ENCODE measurements at places on chromosomes 1 and 21.

- peak; percentile 86 for DNase-seq
These were observed 65.2 kb upstream of the TARBP1 start for GRCh38 chr1:234544087-234544579.

DNA sequence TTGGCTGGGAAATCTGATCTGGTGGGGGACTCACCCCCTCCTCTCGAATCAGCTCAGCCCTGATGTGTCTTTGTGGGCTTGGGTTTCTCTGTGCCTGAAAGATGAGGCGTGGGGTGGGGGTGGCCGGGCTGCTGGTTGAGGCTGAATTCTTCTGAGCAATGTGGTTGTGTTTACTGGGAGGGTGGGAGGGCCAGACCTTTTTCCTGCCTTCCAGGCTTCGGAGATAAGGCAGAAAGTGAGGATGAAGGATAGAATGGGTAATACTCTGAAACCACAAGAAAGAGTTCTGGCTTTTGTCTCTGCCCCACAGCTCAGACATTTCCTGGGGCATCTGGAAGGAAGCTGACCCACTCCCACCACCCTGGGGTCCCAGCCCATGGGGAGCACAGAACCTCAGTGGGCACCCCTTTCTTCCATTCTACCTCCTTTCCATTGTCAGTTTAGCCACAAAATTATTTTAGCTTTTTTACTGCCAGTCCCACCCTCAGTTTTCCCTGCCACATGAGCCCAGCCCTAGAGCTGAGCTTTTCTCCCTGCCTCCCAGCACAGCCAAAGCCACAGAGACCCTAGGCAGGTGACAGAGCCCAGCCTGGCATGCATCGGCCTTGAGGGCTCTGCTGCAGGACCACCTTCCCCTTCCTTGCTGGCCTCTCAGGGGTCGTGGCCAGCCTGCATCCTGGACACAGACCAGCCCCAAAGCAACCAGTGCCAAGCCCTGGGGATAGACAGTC is 11.2 kb downstream of the ALX3 start:
- no peak for DNase-seq

DNA sequence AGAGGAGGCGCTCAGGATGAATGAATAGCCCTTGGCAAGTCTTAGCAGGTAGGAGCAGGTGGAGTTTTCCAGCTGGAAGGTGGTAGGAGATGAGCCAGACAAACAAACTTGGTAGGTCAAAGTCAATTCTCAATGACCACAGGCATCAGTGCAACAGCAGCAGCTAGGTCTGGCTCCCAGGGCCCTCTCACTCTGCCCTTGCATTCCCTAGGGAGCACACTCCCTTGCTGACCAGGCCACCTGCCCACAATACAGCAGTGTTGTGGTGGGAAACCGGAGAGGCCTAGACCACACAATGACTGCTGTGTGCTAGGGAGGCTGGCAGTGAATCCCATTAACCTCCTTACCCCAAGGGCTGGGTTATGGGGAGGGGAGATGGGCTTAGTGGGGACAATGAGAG is 13.0 kb upstream of the PAQR6 start:
- peak; percentile 34 for DNase-seq

DNA sequence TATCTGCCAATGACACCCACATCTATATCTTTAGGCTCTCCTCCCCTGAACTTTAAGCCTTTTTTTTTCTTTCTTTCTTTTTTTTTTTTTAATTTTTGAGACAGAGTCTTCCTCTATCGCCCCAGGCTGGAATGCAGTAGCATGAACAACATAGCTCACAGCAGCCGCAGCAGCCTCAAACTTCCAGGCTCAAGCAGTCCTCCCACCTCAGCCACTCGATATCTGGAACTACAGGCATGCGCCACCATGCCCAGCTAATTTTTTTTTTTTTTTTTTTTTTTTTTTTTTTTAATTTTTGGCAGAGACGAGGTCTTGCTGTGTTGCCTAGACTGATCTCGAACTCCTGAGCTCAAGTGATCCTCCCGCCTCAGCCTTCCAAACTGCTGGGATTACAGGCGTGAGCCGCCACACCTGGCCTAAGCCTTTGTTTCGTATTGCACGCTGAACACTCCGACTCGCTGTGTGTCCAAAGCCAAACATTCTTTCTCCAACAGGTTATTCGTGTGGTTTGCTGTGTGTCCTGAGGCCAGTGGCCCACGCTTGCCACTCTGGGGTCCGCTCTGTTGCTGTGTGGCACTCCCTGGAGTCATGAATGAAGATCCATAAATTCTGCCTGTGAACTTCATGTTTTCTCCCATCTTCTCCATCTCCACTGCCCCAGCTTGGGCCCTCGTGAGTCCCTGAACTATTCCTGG is 119.4 kb downstream of the CAMTA1 start:
- DNase-seq = no peak

DNA sequence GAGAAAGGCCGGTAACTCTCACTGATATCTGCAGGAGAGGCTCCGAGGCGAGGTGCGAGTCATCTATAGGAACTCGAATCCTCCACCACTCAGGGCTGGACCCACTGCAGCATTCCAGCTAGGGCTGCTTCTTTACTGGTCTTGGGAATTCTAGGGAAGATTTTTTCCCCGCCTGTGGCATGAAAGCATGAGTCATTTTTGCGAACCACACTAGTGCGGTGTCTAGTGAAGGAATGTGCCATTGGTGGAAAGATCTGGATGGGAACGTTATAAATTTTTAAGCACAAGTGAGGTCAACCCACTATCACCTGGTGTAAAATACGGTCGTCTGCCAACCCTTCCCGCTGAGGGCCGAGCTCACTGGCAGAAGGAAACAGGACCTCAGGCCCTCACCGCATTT is 49.7 kb downstream of the SYF2 start:
- peak; percentile 90 for DNase-seq

DNA sequence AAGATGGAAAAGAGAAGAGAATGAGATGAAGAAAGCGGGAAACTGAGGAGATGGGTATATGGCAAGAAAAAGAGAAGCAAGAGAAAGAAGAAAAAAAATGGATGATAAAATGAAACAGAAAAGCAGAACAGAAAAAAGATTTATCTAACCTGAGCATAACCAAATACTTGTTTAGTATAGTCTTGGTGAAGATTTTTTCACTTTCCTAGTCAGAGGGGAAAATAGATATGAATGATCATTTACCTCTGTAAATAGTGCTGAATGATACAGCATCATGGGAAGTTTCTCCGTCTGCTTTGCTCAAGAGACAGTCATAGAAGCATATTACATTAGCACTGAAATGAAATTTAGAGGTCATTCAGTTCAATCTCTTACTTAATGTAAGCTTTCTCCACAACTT is 36.1 kb upstream of the PLPPR4 start:
- DNase-seq = no peak

DNA sequence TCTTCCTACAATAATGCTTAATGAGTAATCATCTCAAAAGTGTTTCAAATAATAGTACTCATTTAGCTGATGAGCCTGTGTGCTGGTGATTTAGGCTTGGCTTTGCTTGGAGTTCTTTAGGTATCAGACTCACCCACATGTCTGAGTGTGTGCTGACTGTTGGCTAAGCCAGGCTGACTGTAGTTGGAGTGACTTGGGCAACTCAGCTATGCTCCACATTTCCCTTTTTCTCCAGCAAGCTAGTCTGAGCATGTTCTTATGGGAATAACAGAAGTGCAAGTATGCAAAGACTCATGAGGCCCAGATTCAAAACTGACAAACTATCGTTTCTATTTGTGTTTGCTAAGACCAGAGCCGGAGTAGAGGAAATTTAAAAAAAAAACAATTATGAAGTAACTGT is 99.0 kb upstream of the ADGRL4 start:
- no peak for DNase-seq

DNA sequence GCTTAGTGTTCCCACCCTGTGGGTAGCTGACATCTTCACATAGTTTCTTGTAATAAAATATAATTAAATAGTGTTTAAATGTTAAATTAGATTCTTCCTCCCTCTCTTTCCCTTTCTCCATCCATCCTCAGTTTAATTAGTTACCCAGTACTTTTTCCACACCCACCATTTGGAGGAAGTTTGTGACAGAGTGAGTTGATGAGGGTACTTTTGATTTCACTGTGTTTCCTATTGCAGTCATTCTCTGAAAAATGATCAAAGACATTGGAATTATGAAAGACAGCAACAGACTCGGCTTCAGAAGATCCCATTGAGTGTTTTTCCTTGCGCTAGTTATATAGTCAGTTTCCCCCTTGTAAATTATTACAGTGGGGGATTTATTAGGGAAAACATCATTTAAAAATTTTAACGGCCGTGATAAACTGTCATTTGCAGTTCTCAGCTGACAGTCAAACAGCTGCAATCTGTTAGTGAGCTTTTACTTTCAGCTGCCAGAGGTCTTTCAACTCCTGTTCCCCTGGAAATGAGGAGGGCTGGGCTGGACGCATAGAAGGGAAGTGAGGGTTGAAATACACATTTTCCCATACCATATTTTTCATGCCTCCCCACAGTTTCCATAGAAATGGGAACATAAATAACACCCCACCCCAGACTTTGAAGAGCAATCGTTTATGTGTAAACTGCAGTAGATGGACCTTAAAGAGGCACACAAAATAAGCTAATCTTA is 61.3 kb upstream of the CACYBP start:
- DNase-seq = no peak

- DNase-seq = peak; percentile 75
These were observed 72.9 kb downstream of the IVNS1ABP start for GRCh38 chr1:185244015-185244747.

DNA sequence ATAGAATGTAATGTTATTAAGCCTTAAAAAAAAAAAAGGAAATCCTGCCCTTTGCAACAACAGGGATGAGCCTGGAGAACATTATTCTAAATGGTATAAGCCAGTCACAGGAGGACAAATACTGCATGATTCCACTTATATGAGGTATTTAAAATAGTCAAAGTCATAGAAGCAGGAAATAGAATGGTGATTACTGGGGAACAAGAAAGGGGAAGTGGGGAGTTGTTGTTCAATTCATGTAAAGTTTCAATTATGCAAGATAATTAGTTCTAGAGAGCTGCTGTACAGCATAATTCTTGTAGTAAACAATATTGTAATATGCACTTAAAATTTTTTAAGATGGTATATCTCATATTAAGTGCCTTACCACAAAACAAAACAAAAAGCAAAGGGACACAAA is 13.2 kb downstream of the FCER1A start:
- DNase-seq = no peak

- DNase-seq = peak; percentile 82
These were observed 178.8 kb downstream of the NR5A2 start for GRCh38 chr1:200206340-200206739.

GRCh38 chr1:154406572-154406879 is 1.4 kb downstream of the IL6R start:
- no peak for DNase-seq

- DNase-seq = peak; percentile 71
These were observed 297.8 kb downstream of the BRINP3 start for GRCh38 chr1:190179817-190180216.

DNA sequence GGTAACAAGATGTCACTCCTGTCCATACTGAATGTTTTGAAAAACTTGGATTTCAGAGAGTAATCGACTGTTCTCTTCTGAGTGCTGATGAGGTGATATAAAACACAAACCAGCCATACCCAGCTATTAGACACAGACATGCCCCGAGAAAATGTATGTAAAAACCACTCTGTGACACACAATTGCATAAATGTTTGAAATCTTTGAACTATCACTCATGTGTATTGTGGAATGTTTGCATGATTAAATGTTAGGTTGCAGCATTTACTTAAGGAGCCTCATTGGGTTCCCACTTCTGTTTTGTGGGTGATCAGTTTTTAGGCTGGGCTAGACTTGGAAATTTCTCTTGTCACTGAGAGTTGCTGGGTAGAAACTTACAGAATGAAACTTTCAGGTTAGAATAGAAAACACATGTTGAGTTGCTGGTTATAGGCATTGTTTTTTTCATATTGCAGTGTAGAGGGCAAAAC is 270.4 kb upstream of the B3GALT2 start:
- no peak for DNase-seq

- no peak for DNase-seq
These were observed 139.0 kb downstream of the SDCCAG8 start for GRCh38 chr1:243394601-243395464.

GRCh38 chr1:26317612-26318337 is at the start of gene CD52:
Gene CD52, plus strand, starts transcription at chr1:26317958. Its CDS starts 60 bp downstream, at chr1:26318018.
- no peak for DNase-seq

DNA sequence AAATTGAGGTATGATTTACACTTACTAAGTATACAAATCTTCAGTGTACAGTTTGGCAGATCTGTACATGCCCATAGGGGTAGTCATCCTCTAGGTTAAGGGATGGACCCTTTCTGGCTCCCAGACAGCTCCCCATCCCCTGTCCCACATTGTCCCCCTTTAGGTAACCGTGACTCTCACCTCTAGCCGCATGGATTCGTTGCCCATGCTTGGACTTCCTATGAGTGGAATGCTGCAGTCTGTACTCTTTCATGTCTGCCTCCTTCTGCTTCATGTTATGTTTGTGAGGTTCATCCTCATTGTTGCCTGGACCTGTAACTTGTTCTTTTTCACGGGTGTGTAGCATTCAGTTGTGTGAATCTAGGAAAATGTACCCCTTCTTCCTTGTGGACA is 20.3 kb downstream of the SLC37A1 start:
- DNase-seq = no peak

GRCh38 chr1:60145771-60146170 is 72.2 kb upstream of the C1orf87 start:
- DNase-seq = no peak

DNA sequence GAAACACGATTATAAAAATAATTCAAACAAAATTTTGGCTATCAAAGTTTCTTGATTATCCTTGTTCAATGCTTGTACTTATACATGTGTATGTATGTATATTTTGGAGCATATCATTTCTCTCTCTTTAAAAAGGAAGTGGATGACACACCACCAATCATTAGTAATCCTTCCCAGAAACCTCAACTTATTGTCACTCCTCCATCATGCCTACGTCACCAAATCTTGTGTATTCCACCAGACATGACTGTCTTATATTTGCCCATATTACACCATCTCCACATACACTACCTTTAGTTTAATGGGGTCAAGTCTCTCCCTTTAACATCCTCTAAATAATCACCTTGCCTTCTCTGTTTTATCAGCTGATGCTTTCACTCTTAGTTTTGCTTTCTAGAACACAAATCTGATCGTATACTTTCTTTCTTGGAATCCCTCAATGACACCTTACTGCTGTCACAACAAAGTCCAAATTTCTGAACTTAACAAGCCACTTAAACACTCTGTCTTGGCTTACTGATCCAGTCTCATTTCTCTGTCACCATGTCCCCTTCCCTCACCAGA is 124.0 kb downstream of the BRINP3 start:
- peak; percentile 20 for DNase-seq
